ENCODE measurements at places on chromosomes 7 and 10.

DNA sequence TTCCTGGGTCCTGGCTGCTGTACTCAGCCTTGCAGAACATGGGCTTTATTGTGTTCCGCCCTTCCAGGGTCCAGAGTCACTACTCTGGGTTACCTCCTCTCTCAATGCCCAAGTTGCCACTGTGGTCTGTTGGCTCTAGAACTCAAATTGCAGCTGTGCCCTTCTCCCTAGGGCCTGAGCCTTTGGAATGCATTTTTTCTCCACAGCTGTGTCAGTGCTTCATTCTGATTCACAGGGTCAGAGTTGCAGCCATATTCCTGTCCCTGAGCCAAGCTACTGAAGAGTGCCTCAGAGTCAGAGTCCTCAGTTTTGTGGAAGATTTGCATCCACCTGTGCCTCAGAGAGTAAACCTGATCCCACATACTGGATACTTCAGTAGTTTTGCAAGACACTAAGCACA lies 167.5 kb downstream of the ITGB1 start:
- no peak for DNase-seq

DNA sequence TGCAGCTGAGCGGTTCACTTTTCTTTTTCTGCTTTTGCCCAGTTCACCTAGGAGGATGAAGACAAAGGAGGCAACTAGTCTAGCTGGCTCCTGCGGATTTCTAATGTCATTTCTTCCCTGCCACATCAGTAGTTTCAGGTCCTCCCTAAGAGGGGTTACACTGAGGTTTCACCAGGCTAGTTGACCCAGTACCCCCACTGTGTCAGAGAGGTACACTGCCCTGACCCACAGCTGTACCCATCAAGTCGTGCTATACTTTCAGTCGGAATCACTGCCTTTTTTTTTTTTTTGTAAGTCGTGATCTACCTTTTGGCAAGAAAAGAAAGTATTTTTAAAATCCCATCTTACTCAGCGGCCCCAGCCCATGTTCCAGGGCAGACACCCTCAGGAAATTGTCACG lies 243.5 kb downstream of the CELF2 start:
- no peak for DNase-seq

DNA sequence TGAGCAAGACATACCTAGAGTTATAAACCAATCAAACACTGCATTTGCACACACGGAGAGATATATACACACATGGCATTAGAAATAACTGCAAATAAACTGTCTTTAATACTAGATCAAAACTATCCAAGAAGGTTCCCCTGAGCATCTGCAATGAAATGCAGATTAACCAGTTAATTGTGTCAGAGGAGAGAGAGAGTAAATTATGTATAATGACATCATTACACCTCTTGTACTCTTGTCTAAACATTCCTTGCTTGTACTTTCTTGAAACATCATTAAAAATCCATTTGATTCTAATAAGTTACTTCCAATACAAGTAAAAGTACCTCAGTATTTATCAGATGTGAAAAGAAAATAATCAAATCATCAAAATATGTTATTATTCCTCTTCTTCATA lies 932 bp downstream of the ANKRD22 start:
- no peak for DNase-seq

GRCh38 chr7:20348125-20348807 lies 17.6 kb downstream of the ITGB8 start:
- no peak for DNase-seq

GRCh38 chr7:64686493-64687184 lies 20.7 kb downstream of the ZNF107 start:
- DNase-seq, result no peak

GRCh38 chr10:69994262-69994661 lies 58.4 kb upstream of the MACROH2A2 start:
- no peak for DNase-seq

- DNase-seq, result no peak
Observed at GRCh38 chr7:118944271-118944670, 719.8 kb downstream of the ANKRD7 start.

DNA sequence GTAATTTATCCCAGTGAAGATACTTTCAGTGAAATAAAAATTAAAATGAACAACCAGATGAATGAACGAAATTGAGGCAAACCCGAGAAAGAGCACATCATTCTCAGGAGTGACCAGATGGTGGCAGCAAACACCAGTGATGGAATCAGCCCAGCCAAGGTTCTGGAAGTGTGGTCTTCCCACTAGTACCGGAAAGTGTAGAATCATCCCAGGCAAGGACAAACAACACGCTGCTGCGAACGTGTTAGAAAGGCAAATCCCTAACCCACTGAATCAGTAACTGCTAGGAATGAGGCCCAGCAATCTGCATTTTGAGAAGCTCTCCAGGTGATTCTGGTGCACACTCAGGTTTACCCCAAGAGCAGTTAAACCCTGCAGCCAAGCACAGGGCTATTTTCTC lies 15.5 kb upstream of the SLC18A3 start:
- DNase-seq, result no peak

- no peak for DNase-seq
Observed at GRCh38 chr10:89653410-89653869, 8.4 kb upstream of the PANK1 start.

DNA sequence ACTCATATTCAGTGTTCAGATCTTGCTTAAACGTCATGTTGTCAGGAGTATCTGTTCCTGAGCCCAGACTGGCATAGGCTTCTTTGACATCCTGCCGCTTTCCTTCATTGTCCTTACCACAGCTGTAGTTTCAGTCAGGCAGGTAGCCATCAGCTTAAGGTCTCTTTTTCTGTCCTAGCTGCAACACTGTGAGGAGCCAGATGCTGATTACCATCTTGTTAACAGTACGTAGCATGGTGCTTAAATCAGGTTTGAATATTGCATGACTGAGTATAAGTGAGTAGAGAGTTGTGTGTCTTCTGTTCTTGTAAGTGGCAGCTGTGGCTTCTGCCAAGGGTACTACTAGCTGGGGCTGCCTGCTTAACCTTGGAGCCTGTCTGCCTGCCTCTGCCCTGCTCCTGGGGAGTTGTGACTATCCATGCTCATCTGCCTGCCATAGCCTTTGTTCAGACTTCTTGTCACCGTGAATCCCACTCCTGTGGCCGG lies 92.6 kb downstream of the MAPK8 start:
- no peak for DNase-seq

DNA sequence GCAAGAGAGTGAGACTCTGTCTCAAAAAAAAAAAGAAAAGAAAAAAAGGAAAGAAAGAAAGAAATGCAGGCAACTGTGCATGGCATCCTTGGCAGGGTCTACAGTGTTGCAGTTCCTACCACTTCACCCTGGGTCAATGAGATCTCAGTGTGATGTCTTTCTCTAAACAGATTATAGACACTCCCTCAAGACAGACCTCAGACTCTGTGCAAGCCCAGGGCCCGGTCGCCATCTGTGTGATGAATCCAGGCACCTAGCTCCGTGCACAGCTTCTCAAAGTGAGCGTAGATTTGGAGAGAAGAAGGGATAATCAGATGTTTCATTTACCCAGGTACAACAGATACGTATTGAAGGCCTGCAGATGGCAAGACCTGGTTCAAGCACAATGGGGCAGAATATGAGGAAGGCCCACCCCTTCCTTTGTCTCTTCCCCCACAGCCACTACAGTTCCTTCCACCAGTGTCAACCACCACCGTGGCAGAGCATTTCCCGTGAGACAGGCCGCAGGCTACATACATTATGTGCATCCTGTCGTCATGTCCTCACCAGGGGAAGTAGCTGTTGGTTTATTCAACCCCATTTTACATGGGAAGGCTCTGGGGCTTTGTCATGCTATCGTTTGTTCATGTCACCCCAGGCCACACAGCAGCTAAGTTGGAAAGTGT lies 471.7 kb upstream of the GALNT17 start:
- no peak for DNase-seq

- peak; percentile 94 for DNase-seq
Observed at GRCh38 chr10:97584060-97584797, at the start of gene HOGA1. HOGA1 (plus strand) TSS chr10:97584389; CDS start chr10:97584704, 315 bp downstream.

- no peak for DNase-seq
Observed at GRCh38 chr7:157898802-157899505, 562.1 kb downstream of the DNAJB6 start.

DNA sequence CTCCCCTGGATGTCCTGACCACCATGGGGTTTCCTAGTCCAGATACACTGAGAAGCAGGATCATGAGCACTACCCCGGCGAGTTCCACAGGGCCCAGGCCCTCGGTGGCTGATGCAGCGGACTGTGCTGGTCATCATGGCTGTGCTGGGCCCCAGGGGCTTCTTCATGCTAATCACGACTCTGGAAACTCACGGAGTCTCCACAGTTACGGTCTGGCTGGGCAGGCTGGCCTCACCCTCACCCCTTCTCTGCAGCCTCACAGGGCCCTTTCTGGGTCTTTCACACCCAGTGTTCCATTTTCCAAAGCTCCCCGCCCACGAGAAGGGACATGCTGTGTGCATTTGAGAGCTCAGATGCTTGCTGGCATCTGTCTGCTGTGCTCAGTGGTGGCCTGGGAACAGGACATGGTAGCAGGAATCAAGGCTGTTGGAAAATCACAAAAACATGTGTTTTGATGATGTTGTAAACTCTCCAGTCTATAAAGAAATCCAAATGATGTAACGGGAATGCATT lies 119.0 kb downstream of the PTPN20 start:
- DNase-seq, result peak; percentile 85

GRCh38 chr10:37872955-37873354 lies 15.5 kb upstream of the ZNF248 start:
- DNase-seq, result no peak

GRCh38 chr7:92797693-92798092 lies 38.7 kb downstream of the CDK6 start:
- no peak for DNase-seq

DNA sequence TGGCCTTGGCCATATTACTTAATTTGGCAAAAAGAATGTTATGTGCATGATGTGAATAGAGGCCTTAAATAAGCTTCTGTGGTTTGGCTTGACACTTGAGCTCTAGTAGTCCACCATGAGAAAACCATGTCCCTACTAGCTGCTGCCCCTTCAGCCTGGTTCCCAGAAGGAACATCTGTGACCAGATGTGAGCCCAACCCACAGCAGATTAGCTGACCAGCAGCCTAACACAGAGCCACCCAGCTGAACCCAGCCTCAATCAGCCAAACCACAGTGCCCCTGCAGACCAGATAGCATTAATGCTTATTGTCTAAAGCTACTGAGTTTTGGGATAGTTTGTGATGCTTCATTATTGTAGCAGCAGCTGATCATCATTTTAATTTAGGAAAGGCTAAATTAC lies 16.6 kb downstream of the JAZF1 start:
- DNase-seq, result no peak

DNA sequence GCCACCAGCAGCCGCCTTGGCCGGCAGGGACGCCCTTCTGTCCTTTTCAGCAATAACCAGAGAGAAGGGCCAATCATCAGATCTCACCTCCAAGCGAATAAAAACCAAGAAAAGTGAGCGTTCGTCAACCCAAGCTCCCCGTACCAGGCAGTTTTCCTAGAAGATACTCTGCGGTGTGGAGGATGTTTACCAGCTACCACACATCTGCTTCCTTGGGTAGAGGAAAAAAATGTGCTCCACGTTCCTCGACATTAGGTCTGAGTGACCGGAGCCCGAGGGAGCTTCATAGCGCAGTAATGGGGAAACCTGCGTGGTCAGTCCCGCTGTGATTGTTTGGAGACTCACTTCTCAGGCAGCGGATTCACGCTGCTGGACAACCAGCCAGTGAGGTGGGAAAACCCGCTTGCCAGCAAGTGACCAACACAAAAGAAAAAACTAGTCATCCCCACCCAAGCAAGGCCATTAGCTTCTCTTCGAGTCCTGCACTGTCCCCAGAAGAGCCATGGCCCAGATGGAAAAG lies 73.0 kb downstream of the ZRANB1 start:
- no peak for DNase-seq

GRCh38 chr7:137110535-137110934 lies 233.0 kb downstream of the PTN start:
- DNase-seq, result no peak

DNA sequence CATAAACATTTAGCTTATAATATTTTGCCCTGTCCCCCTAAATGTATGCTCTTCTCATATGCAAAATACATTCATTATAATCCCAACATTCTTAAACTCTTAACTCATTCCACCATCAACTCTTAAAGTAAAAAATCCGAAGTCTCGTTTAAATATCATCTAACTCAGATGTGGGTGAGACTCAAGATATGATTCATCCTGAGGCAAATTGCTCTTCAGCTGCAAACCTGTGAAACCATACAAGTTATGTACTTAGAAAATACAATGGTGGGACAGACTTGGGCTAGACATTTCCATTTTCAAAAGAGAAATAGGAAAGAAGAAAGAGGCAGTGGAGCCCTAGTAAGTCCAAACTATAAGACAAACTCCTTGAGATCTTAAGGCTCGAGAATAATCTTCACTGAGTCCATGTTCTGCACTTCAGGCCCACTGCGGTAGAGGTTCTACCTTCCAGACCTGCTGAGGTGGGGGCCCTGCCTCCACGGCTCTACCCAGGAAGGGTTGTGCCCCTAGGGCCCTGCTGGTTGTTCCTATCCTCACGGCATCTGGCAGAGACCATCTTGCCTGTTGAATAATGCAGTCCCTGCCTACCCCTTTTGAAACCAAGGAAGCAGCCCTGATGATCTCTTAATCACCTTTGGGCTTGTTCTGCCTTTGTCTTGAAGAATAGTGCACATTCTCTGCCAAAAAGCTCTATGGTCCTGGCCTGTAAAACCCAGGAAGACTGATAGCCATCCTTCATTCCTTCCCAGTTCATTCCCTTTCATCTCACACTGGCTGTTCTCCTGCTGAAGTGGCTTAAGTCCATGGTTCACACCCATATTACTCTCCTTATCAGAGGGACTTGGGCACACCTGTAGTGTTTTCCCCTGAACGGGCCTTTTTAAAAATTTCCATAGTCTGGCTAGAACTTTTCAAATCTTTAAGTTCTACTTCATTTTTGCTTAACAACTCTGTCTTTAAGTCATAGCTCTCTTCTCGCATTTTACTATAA lies 37.3 kb downstream of the INPP5F start:
- no peak for DNase-seq

GRCh38 chr10:120634659-120635058 lies 177.6 kb downstream of the PLPP4 start:
- no peak for DNase-seq

- DNase-seq, result no peak
Observed at GRCh38 chr7:95342642-95343307, 18.4 kb upstream of the PON1 start.

DNA sequence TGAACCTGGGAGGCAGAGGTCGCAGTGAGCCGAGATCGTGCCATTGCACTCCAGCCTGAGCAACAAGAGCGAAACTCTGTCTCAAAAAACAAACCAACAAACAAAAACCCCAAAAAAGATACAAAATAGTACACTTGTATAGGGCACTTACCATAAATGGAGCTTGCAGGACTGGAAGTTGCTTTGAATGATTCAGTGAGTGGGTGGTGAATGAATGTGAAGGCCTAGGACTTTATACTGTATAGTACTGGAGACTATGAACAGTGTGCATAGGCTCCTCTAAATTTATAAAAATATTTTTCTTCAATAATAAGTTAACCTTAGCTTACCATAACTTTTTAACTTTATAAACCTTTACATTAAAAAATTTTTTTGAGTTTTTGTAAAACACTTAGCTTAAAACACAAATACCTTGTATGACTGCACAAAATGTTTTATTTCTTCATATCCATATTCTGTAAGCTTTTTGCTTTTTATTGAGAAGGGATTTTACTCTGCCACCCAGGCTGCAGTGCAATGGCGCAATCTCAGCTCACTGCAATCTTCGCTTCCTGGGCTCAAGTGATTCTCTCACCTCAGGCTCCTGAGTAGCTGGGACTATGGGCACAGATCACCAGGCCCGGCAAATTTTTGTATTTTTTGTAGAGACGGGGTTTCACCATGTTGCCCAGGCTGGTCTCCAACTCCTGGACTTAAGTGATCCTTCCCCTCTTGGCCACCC lies 6.9 kb upstream of the H2AZ2 start:
- DNase-seq, result no peak

Data from posterior vena cava (tissue), 2 donors.